ENCODE measurements at places on chromosomes 6 and 20.

DNA sequence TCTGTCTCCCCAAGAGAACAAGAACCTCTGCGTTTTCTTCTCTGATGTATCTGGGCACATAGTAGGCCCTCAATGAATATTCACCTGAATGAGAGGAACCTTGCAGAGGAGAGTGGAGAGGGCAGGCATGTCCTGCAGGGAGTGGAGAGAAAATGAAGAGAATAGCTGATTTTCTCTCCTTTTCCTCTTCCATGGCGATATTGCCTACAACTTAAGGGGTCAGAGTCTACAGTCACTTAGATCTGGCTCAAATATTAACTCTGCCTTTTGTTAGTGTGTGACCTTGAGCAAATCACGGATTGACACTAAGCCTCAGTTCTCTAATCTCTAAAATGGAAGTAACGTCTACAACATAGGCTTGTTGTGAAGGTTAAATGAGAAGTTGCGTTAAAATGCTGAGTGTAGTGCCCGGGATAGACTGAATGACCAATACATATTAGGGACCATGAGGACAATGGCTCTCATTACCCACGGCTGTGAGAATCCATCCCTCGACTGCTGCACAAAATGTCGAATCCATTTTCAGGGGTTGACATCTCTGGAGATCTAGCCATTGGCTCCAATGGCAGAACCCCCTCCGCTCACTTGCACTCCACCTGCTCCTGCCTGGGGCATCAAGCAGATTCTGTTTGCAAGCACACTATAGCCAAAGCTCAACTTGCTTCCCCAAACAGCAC, 14.8 kb downstream of the CD83 start:
- H3K27ac ChIP-seq: no peak overlapping the region
- no peak for DNase-seq
- H3K36me3 ChIP-seq: peaks cover 64% of the 10 kb centered on the region
- H3K27me3 ChIP-seq: no peaks in the 10 kb centered on the region

GRCh38 chr6:71651636-71652035, 234.7 kb upstream of the RIMS1 start:
- no peak overlapping the region for H3K27ac ChIP-seq
- H3K4me3 ChIP-seq: no peak overlapping the region
- no peaks in the 10 kb centered on the region for H3K4me1 ChIP-seq
- no peaks in the 10 kb centered on the region for H3K36me3 ChIP-seq

- DNase-seq: no peak
- peaks cover 1% of the 10 kb centered on the region for H3K4me1 ChIP-seq
- H3K36me3 ChIP-seq: no peaks in the 10 kb centered on the region
- no peak overlapping the region for H3K4me3 ChIP-seq
- H3K27ac ChIP-seq: no peak overlapping the region
These were observed 69.8 kb downstream of the ZHX3 start for GRCh38 chr20:41247523-41248367.

GRCh38 chr20:55936209-55936595, 69.1 kb downstream of the CBLN4 start:
- H3K27ac ChIP-seq: no peak overlapping the region
- DNase-seq: no peak
- no peaks in the 10 kb centered on the region for H3K4me1 ChIP-seq
- peaks cover 2% of the 10 kb centered on the region for H3K36me3 ChIP-seq
- no peaks in the 10 kb centered on the region for H3K27me3 ChIP-seq

- no peaks in the 10 kb centered on the region for H3K27me3 ChIP-seq
- DNase-seq: no peak
- H3K4me3 ChIP-seq: no peak overlapping the region
- H3K4me1 ChIP-seq: peaks cover 7% of the 10 kb centered on the region
- H3K36me3 ChIP-seq: peaks cover 6% of the 10 kb centered on the region
These were observed 110.6 kb downstream of the CDKAL1 start for GRCh38 chr6:20644667-20645370.

GRCh38 chr6:157689875-157690274, 133.2 kb upstream of the SNX9 start:
- no peak for DNase-seq
- no peak overlapping the region for H3K27ac ChIP-seq
- no peaks in the 10 kb centered on the region for H3K36me3 ChIP-seq
- H3K4me3 ChIP-seq: no peak overlapping the region
- H3K4me1 ChIP-seq: no peaks in the 10 kb centered on the region

- H3K4me1 ChIP-seq: peaks cover 34% of the 10 kb centered on the region
- peaks cover 21% of the 10 kb centered on the region for H3K36me3 ChIP-seq
- peak; percentile 15 for DNase-seq
- peak overlapping the region; percentile 54 for H3K4me3 ChIP-seq
These were observed 50.0 kb downstream of the SYNJ2 start for GRCh38 chr6:158031381-158032353.

GRCh38 chr6:39543950-39544349, 181.3 kb downstream of the KIF6 start:
- no peak overlapping the region for H3K27ac ChIP-seq
- no peaks in the 10 kb centered on the region for H3K36me3 ChIP-seq
- DNase-seq: no peak
- no peaks in the 10 kb centered on the region for H3K4me1 ChIP-seq

DNA sequence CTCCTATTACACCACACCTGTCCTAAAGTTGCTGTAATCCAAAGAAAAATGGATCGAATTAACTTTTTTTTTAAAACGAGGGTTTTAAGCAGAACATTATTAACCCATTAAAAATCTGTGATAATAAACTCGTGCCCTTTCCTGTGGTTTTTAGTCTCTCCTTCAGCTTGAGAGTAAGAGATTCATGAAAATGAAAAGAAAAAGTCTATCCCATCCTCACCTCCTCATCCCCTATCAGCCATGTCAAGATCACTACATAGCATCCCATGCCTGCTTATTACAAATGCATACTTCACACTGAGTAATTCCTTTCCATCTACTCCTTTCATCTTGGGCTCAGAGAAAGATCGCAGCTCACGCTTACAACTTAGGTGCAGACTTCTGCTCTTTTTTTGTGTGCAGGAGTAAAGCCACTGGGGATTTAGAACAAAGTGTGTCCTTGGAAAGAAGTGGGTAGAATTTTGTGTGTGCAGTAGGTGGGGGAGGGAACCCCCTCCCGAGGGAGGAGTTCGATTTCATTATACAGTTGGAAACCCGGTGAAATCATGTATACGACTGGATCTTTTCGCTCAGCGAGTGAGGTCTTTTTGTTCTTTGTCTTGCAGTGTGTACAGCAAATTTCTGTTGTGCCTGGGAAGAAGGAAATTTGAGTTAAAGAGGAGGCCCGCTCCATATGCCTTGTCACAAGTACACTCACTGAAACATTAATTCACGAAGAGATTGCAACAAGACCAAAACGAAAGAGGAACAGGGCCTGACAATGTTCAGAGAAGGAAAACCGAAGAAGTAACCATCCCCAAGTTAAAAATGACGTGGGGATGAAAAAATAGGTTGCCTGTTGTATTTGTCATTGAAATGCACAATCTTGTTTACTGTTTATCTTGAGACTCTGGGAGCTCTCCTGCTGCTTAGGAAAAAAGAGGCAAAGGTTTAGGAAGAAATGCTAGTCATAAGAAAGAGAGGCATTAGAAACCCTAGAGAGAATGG, 146.5 kb upstream of the ZNF217 start:
- peak overlapping the region; percentile 64 for H3K4me3 ChIP-seq
- peaks cover 20% of the 10 kb centered on the region for H3K4me1 ChIP-seq
- H3K36me3 ChIP-seq: no peaks in the 10 kb centered on the region
- H3K27ac ChIP-seq: peak overlapping the region; percentile 56

DNA sequence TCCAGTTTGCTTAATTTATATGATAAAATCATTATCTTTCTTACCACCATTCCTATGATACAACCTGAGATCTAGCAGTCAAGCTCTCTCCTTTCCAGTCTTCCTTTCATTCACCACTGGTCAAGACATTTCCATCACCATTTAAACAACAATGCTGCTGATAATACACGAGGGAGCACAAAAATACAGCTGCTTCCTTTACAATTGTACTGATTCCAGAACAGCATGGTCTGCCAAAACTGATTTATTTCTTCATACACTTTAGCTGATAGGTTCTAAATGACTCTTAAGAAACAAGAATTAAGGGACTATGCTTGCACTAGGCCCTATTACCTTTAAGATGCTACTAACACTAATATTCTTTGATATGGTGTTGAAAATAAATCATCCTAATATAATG, 65.0 kb downstream of the EPM2A start:
- DNase-seq: no peak
- no peak overlapping the region for H3K4me3 ChIP-seq
- H3K4me1 ChIP-seq: peaks cover 7% of the 10 kb centered on the region
- H3K36me3 ChIP-seq: no peaks in the 10 kb centered on the region

- H3K4me3 ChIP-seq: no peak overlapping the region
- peaks cover 12% of the 10 kb centered on the region for H3K27me3 ChIP-seq
These were observed 24.3 kb upstream of the HLA-DRB5 start for GRCh38 chr6:32554116-32554965.

GRCh38 chr20:47265214-47265613, 91.3 kb downstream of the ZMYND8 start:
- H3K4me1 ChIP-seq: no peaks in the 10 kb centered on the region
- DNase-seq: no peak
- H3K27ac ChIP-seq: no peak overlapping the region

GRCh38 chr6:63558278-63558677, 14.0 kb upstream of the LOC128125822 start:
- H3K36me3 ChIP-seq: no peaks in the 10 kb centered on the region
- no peak overlapping the region for H3K27ac ChIP-seq
- DNase-seq: no peak
- H3K4me3 ChIP-seq: no peak overlapping the region

GRCh38 chr6:14735956-14736486, 509.8 kb upstream of the JARID2 start:
- DNase-seq: no peak
- no peak overlapping the region for H3K4me3 ChIP-seq
- H3K27ac ChIP-seq: no peak overlapping the region
- H3K4me1 ChIP-seq: peaks cover 26% of the 10 kb centered on the region
- H3K36me3 ChIP-seq: peaks cover 3% of the 10 kb centered on the region

DNA sequence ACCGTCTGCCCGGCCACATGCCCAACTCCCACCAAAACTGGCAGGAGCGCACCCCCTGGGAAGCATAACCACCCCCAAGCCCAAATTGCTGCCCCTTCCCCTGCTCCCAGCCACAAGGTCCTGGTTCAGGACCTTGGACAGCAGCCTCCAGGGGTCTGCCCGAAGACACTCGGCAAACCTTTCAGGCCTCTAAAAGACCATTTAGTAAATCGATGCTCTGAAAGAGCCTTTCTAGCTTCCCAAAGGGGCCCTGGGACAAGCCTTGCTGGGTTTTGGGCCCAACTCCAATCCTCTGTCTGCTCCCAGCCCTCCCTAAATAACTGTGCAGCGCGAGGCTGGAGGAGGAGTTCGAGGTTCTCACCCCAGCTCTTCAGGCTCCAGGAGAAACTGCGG, 30.5 kb downstream of the GRM4 start:
- no peak overlapping the region for H3K4me3 ChIP-seq
- peaks cover 91% of the 10 kb centered on the region for H3K27me3 ChIP-seq
- no peaks in the 10 kb centered on the region for H3K4me1 ChIP-seq
- no peak for DNase-seq
- no peaks in the 10 kb centered on the region for H3K36me3 ChIP-seq
- H3K27ac ChIP-seq: no peak overlapping the region

DNA sequence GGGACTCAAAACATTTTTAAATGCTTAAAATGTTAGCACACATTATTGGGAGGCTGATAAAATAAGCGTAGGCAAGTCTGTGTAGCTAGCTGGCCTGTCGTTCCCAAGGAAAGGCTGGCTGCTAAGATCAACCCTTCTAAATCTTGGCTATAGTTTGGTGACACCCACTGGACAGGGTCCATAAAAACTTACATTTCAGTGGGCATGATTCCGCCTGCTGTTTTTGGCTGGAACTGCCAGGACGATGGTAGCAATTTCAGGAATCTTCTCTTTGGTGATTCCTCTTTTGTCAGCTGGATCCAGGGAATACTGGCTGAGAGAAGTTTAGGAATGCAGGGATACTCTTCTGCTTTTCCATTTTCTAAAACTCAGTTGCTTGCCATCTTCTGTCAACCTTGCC, 162.2 kb downstream of the NKAIN2 start:
- H3K36me3 ChIP-seq: no peaks in the 10 kb centered on the region
- no peak overlapping the region for H3K4me3 ChIP-seq
- H3K4me1 ChIP-seq: no peaks in the 10 kb centered on the region
- no peak overlapping the region for H3K27ac ChIP-seq
- H3K27me3 ChIP-seq: no peaks in the 10 kb centered on the region

DNA sequence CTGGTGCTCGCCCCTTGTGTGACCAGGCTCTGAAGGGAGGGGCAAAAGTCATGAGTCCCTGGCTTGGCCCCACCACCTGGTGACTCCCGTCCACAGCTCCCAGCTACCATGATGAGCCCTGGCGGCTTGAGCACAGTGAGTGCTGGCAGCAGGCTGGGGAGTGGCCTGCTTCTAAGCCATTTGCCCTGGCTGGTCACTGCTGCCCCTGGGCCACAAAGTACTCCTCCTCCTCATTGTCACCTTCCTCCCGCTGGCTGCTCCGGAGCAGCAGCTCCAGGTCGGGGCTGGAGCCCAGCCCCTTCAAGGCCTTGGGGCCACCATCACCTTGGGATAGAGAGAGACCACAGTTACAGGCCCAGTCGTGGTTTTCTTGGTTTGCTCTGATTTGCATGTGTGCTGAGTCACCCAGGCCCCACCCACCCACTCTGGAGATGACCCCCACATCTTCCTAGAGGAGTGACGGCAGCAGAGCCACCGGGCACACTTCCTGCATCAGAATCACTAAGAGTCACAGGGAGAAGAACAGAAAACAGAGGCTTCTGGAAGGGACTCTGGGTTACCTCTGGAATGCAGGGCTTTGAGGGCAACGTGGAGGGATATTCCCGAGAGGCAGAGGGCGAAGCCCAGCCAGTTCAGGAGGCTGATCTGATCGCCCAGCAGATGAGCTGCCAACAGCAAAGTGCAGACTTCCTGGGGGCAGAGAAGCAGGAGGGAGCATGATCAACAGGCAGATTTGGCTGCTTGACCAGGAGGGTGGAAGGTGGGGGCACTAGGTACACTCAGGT, 42.1 kb upstream of the CDH22 start:
- H3K27ac ChIP-seq: peak overlapping the region; percentile 82
- no peak overlapping the region for H3K4me3 ChIP-seq
- H3K36me3 ChIP-seq: peaks cover 20% of the 10 kb centered on the region

GRCh38 chr20:4508773-4509172, 212.9 kb upstream of the PRND start:
- peaks cover 52% of the 10 kb centered on the region for H3K27me3 ChIP-seq
- no peak for DNase-seq
- H3K4me1 ChIP-seq: no peaks in the 10 kb centered on the region
- no peaks in the 10 kb centered on the region for H3K36me3 ChIP-seq
- H3K27ac ChIP-seq: no peak overlapping the region

- H3K36me3 ChIP-seq: no peaks in the 10 kb centered on the region
- DNase-seq: no peak
- peaks cover 21% of the 10 kb centered on the region for H3K4me1 ChIP-seq
- H3K4me3 ChIP-seq: peak overlapping the region; percentile 61
- peak overlapping the region; percentile 46 for H3K27ac ChIP-seq
These were observed 35.2 kb upstream of the CDH22 start for GRCh38 chr20:46343348-46343974.

DNA sequence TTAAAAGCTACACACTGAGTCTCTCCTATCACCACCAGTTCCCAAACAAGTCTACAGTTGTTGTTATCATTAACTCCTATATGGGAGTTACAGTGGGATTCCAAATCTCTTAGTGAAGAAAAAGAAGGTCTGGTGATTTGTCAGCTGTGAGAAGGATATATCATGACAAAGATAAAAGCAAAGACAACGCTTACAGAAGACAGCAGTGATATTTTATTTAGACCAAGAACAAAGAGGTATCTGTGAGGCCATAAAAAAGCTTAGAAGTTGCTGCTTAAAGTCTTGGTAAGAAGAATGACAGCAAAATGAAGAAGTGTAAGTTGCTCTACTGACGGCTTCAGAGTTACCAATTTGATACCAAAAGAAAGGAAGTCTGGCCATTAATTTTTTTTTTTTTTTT, 47.2 kb downstream of the CHD6 start:
- no peaks in the 10 kb centered on the region for H3K27me3 ChIP-seq
- peaks cover 4% of the 10 kb centered on the region for H3K36me3 ChIP-seq
- no peak for DNase-seq
- H3K4me1 ChIP-seq: peaks cover 53% of the 10 kb centered on the region
- H3K4me3 ChIP-seq: peak overlapping the region; percentile 5

Data from effector memory CD8-positive, alpha-beta T cell (primary cell).